ENCODE measurements at places on chromosomes 16 and 17.
A peak's percentile ranks its signal among the peaks of the same experiment; 100 is the strongest.

- DNase-seq, result no peak
Measured at GRCh38 chr16:12229759-12230594, 253.4 kb downstream of the SNX29 start.

- no peak for DNase-seq
Measured at GRCh38 chr16:82280867-82281266, 110.8 kb upstream of the MPHOSPH6 start.

GRCh38 chr17:76137351-76138233 is 3.5 kb downstream of the FOXJ1 start:
- no peak for DNase-seq

- DNase-seq, result no peak
Measured at GRCh38 chr16:50706250-50706649, 12.8 kb downstream of the NOD2 start.

GRCh38 chr16:28974007-28974436 is 556 bp upstream of the SPNS1 start:
- peak; percentile 63 for DNase-seq

DNA sequence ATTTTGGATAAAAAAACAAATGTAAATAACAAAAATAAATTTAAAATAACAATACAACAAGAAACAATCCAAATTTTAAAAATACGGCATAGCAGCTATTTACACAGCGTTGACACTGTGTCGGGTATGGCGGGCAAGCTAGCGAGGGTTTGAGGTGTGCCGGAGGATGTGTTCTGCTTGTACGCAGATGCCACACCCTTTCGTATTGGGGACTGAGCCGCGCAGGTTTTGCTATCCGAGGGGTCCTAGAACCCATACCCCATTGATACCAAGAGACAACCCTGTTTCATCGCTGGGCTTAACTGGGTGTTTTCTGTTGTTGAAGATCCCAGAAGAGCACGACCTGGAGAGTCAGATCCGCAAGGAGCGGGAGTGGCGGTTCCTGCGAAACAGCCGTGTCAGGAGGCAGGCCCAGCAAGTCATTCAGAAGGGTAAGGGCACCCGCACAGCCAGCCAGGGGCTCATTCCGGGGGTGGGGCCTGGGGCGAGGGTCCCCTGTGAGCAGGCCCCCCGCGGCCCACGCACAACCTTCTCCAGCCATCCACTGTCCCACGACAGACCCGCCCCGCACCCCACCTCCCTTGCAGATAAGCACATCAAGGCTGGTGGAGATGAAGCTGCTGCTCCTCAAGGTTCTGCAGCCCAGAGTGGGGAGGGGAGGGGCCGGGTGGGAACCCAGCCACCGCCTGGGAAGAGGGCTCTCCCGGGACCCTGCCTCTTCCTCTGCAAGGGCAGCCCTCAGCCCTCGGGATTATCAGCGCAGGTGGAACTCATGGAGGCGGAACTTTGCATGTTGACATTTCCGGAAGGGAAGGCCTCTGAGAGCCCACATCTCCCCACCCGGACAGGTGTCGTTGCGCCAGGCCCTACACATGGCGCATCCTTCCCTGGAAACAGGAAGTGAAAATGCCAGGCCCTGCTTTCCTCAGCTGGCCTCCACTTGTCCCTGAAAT is 51.2 kb upstream of the CHMP6 start:
- no peak for DNase-seq

- DNase-seq, result no peak
Measured at GRCh38 chr17:51142597-51142996, 10.8 kb upstream of the NME1 start.

DNA sequence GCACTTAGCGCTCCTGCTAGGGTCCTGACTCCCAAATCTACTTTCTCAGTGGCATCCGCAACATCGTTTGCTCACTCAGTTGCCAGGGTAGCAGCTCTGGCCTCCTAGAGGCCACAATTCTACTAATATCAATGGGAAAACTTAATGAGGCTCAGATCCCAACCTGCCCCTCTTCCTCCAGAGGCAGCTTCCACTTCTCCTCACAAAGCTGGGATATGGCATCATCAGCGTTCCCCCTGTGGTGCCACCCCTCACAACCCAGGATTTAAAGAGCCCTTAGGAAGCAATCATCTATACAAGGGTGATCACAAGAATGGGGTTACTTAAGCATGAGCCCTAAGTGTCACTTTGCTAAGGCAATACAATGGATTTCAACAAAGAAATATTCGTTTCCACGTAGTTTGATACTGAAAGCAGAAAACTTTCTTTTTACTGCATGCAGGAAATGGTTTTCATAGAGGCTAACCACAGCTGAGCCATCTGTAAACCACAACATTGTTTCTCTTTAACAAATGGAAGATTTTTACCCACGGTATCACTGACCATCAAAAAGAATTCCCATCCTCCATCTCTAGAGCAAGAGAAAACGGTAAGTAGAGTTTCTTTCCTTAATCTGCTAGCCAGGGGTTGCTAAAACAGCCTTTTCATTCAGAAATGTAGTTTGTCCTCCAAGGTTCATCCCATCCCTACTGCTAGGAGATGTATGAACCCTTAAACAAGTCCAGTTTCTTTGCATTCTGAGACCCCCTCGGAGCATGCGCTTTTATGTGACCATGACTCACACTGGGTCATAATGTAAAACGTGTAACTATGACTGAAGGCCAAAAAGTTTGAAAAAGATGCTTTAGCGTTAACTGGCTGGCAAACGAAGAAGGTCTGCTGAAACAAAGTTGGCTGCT is 68.3 kb upstream of the BCAR1 start:
- no peak for DNase-seq
